NCI-H2081 (cell line): ENCODE measurements at places on chromosomes 2 and 18.

GRCh38 chr2:48448274-48449061, 81.5 kb upstream of the STON1 start:
- DNase-seq = peak; percentile 26

GRCh38 chr18:34280653-34281052, 55.9 kb upstream of the NOL4 start:
- peak; percentile 19 for DNase-seq

DNA sequence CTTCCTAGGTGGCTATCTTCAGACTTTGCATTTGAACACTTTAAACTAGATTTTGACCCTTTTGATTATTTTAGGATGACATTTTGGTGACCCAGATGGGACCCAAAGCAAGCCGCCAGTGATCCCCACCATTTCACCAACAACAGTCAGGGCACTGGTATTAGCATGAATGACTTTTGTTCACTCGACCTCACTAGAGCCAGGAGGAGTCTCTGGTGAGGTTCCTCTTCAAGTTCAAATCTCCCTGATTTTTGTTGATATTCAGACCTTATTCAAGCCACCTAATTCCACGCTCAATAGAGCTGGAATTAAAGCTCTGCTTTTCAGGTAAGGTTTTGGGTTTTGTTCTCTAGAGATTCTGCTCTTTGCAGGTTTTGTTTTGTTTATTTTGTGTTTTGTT, 202.3 kb downstream of the MREG start:
- DNase-seq = no peak

DNA sequence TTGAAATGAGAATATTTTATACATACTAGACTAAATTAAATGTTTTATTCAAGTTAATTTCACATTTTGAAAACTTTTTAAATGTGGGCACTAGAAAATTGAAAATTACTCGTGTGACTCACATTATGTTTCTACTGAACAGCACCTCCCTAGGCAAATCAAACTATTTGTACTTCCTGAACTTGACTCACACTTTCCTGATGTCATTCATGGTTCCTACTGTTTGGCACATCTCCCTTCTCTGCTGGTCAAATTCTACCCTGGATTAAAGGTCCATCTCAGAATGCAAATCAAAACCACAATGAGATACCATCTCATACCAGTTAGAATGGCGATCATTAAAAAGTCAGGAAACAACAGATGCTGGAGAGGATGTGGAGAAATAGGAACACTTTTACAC, 16.7 kb downstream of the LHCGR start:
- DNase-seq = no peak

DNA sequence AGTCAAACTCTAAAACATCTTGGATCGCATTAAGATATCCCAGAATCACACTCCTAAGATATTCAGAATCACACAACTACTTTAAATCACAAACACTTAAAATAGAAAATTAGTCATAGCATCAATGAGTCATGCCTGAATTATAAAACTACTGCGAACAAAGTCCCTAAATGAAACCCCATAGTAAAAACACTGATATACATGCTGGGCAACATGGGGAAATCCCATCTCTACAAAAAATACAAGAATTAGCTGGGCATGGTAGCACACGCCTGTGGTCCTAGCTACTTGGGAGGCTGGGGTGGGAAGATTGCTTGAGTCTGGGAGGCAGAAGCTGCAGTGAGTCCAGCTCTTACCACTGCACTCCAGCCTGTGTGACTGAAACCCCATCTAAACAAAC, 101.7 kb downstream of the COBLL1 start:
- DNase-seq = no peak

- DNase-seq = no peak
These were observed 221.2 kb downstream of the IRS1 start for GRCh38 chr2:226578373-226578772.

DNA sequence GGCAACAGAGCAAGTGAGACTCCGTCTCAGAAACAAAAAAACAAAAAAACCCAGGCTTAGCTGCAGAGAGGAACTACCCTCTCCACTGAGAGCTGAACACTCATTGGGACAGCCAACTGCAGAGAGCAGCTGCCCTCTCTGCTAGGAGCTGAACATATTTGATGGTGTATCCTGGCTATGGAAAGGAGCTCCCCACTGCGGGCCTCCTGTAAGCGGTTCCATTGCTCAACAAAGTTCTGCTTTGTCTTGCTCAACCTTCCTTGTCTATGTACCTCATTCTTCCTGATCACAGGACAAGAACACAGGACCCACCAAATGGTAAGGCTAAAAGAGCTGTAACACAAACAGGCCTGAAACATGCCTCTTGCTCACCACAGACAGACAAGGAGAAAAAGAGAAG, 246.3 kb upstream of the LRRTM4 start:
- no peak for DNase-seq

- no peak for DNase-seq
These were observed 53.6 kb upstream of the TMEM17 start for GRCh38 chr2:62559582-62559981.

- no peak for DNase-seq
These were observed 26.2 kb downstream of the FAM210A start for GRCh38 chr18:13700153-13700552.

DNA sequence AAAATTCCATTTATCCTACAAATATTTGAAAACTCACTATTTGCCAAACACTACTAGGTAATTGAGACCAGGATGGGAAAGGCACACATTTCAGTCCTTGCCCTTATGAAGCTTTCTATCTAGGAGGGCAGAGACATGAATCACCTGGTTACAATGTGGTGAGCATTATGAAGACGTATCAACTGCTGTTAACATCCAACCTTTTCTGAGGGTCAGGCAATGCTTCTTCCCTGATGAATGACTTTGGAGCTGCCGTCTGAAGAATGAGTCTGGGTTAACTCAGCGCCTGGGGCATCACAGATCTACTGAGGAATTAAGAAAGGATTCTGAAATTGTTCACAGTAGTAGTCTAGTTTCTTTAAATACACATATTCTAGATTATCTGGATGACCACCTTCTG, 62.1 kb upstream of the NOSTRIN start:
- DNase-seq = no peak

GRCh38 chr2:58539973-58540372, 298.8 kb upstream of the FANCL start:
- peak; percentile 68 for DNase-seq

DNA sequence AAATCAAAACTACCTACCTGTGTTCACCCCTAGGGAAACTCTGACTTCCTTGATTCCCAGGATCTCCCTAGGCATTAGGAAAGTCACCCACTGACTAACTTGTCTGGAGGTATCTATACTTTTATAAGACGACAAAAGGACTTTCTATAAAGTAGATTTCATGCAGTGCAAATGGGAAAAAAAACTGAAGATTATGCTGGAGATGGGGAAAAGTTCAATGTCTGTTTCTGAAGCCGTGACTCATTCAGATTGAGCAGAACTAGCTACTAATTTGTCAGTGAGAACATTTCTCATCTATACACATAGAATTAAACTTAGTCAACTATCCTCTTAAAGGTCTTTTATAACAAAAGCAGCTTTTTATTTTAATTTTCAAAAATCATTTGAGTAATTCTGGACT, 6.0 kb downstream of the SEPTIN10 start:
- DNase-seq = no peak

- DNase-seq = no peak
These were observed 43.5 kb downstream of the BMP10 start for GRCh38 chr2:68827666-68828065.

DNA sequence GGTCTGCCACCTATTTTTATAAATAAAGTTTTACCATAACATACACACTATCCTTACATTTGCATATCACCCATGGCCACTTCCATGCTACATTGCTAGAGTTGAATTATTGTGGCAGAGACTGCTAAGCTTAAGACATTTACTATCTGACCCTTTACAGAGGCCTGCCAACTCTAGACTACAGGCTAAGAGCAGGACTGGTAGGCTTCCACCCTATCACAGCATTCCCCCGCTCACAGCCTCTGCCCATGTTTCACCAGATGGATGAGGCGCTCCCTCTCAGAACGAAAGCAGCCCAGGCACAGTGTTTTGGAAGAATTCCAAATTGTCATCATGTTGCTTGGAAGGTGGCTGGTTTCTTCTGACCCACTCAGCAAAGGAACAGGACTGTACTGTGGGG, 91.7 kb upstream of the SLC35G4 start:
- DNase-seq = no peak

DNA sequence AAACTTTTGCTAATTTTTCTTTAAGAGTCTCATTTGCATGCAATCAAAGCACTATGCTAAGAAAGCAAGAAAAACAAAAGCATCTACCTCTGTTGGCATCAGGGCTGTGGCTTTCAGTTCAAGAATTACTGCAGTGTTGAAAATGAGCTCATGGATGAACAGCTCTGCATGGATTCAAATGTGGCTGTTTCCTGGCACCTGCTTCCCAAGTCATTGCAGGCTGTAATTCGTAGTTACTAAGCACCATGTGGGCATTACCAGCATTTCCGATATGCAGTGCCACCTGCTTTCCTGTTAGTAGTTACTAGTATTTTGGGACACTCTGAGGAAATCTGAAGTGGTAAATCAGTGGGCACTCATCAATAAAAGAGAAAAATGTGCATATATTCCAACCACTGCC, 37.8 kb upstream of the FAM110C start:
- DNase-seq = peak; percentile 67

DNA sequence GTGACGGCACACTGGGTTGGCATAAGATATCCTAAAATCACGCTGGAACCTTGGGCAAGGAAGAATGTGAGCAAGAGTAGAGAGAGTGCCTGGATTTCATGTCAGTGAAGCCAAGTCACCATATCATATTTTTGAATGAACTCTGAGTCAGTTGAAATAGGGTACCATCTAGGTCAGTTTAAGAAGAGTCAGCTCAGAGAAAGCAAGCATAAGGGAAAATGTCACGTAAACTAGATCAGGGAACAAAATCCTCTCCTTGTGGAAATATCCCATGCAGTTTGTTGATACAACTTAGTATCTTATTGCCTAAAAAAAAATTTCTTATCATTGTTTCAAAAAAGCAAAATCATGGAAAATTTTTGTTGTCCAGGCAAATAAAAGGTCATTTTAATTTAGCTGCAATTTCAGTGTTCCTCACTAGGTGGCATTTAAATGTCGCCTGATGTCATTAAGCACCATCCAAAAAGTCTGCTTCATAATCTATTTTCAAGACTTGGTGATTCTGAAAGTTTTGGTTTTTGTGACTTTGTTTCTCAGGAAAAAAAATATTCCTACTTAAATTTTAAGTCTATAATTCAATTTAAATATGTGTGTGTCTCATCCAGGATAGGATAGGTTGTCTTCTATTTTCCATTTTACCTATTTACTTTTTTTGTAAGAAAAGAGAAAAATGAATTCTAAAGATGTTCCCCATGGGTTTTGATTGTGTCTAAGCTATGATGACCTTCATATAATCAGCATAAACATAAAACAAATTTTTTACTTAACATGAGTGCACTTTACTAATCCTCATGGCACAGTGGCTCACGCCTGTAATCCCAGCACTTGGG, 19.6 kb downstream of the RSAD2 start:
- peak; percentile 10 for DNase-seq

- no peak for DNase-seq
These were observed 1143.9 kb upstream of the NXPH2 start for GRCh38 chr2:139924070-139924469.

GRCh38 chr18:40365526-40365925, 1589.5 kb upstream of the PIK3C3 start:
- no peak for DNase-seq

GRCh38 chr2:48343571-48344440, 186.1 kb upstream of the STON1 start:
- no peak for DNase-seq

GRCh38 chr2:36966370-36967235, at the start of gene STRN:
Gene STRN, minus strand, starts transcription at chr2:36966536. Its CDS starts 73 bp downstream, at chr2:36966463.
- peak; percentile 96 for DNase-seq

GRCh38 chr2:205438241-205438640, 244.1 kb upstream of the NRP2 start:
- no peak for DNase-seq

- DNase-seq = no peak
These were observed 42.4 kb downstream of the KLHL29 start for GRCh38 chr2:23427350-23427749.

DNA sequence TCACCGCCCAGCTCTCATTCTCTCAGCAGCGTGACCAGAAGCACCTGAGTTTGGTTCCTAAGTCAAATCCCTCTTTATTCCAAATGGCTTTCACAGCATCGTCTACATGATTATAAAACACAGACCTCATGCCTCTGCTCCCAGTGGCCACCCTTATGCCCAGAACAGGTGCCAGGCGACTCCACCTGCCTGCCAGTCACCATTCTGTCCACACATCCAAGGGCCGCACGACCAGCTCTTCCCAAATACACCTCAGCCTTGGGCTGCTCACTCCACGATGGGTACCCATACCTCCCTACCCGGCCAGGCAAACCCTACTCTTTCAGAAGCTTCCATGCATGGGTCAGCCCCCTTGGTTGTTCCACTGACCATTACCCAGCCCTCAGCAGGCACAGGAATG, 851.6 kb upstream of the SALL3 start:
- no peak for DNase-seq

GRCh38 chr18:75551071-75551470, 123.6 kb upstream of the SMIM21 start:
- DNase-seq = no peak

GRCh38 chr2:211837706-211838105, 700.9 kb downstream of the ERBB4 start:
- DNase-seq = no peak

DNA sequence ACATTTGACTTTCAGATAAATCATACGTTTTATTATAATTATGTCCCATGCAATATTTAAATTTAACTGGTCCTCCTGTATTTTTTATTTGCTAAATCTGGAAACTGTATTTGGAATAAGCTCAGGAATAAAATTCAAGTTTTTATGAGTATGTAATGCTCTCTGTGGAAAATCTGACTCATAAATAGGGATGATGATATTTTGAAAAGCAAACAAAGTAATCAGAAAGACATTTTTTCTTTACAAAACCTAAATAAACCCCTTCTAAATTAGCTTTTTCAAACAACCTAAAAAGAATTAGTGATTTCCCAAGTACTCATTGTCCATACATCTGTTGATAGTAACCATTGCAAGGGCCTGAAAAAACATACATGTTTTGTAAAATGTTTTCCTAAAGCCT, 41.1 kb downstream of the ASB1 start:
- DNase-seq = no peak

DNA sequence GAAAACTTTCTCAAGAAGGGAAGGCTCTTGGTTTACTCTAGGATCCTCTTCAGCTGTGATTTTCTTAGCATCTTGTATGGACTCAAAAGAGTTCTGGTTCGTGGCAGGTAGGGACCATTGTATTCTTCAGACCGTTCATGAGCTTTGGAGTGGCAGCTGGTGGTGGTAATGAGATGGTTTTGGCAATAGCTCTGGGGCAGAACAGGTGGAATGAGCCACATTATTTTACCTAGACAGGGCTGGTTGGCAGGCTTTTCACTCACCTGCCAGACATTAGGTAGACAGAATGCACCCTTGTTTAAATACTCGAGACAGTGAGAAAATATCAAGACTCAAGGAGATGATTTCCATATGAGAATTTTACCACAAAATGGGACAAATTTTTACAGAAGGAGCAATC, 26.2 kb upstream of the MGAT5 start:
- no peak for DNase-seq
